ENCODE measurements at places on chromosomes 3 and 15.

DNA sequence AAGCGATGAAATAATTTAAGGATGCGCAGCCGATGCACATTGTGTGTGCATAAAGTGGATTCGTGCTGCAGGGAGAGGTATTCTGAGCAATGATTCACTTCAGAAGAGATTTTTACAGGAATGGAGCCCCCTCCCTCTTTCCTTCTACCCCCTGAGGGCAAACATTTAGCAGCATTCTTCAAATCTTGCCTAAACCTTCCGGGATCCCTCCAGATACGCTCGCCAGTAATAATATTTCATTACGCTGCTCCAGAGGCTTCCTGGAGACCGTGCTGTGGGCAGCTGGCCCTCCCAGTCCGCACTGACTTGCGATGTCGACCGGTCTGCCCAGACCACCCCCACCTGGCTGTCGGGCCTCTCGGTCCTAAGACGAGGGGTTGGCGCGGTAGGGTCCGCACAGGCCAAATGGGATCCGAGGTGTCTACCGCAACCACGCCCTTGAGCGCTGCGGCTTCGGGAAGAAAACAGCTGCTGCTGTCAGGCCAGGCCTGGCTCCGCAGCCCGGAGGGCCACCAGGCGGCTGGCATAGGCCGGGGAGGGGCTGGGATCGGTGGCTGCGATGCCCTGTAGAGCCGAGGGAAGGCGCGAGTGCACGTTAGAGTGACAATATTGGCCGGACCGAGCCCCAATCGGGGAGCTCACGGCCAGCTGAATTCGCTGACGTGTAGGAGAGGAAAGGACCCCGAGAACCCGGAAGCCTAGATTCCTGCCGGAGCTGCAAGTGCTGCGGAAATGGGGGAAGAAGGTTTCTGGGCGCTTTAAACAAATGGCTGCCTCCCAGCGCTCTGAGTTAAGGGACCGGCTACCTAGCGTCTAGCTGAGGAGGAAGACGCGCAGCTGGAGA, 14.3 kb downstream of the ZIC4 start:
- no peak for DNase-seq

- no peak for DNase-seq
These were observed 25.0 kb downstream of the LIPH start for GRCh38 chr3:185527364-185527763.

- no peak for DNase-seq
These were observed 130.6 kb downstream of the IGF1R start for GRCh38 chr15:98778960-98779359.

GRCh38 chr3:68787106-68787626, 145.2 kb downstream of the TAFA4 start:
- DNase-seq = no peak

GRCh38 chr3:124759666-124760401, 29.6 kb downstream of the UMPS start:
- no peak for DNase-seq

DNA sequence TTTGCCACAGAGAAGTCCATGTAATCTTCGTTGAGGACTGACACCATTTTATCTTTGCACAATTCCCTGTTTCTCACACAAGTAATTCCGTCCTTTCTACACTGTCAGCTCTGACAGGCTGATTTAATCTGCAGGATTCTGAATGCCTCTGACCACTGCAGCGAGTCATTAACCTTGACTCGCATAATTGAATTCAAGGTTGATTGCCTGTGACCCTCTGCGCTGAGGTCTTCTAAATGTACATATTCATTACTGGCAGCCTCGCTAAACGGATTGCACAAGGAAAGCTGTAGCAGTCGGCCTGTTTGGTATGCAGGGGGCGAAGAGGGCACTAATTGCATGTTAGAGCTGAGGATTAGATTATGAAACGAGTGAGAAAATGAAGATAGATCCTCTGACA, 147.8 kb downstream of the SHOX2 start:
- no peak for DNase-seq

- DNase-seq = peak; percentile 57
These were observed 49.8 kb downstream of the DCLK3 start for GRCh38 chr3:36714343-36715086.

DNA sequence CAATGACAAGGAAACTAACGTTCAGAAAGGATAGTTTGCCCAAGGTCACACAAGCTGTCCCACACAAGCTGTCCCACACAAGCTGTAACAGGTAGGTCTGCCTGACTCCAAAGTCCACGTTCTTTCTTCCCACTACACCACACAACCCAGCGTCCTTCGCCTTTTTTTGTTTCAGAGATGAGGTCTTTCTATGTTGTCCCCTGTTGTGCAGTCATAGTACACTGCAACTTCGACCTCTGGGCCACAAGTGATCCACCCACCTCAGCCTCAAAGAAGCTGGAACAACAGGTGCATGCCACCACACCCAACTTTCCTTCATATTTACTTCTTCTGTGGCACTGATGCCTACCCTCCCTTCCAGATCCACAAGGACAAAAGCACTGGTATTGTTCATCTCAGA, 21.4 kb downstream of the MB21D2 start:
- no peak for DNase-seq

DNA sequence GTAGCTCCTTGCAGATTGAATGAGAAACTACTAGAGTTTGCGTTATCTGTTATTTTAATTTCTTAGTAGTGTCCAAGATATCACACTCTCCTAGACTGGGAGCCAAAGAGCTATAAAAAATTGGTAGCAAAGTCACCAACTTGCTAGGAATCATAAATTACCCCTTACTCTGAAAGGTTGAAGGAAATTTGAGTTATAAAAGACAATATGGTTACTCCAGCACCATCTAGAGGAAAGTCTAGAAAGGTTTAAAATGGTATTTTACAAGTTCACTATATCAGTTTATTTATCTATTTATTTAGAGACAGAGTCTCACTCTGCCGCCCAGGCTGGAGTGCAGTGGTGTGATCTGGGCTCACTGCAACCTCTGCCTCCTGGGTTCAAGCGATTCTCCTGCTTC, 121.6 kb downstream of the RBPMS2 start:
- no peak for DNase-seq

GRCh38 chr3:45992133-45992729, 3.4 kb downstream of the FYCO1 start:
- no peak for DNase-seq

DNA sequence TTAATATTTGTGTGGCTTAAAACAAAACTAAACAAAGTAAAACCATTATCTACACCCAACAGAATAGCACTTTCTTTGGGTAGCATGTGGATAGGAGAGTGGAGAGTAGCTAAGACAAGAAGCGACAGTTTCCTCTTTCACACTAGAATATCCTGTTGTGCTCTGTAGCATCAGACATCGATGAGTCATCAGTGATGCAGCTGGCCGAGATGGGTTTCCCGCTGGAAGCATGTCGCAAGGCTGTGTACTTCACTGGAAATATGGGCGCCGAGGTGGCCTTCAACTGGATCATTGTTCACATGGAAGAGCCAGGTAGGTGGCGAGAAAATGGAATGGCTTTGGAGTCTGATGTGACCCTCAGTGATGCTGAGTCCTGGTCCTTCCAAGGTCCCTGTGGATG, 108.1 kb downstream of the USP13 start:
- peak; percentile 37 for DNase-seq

DNA sequence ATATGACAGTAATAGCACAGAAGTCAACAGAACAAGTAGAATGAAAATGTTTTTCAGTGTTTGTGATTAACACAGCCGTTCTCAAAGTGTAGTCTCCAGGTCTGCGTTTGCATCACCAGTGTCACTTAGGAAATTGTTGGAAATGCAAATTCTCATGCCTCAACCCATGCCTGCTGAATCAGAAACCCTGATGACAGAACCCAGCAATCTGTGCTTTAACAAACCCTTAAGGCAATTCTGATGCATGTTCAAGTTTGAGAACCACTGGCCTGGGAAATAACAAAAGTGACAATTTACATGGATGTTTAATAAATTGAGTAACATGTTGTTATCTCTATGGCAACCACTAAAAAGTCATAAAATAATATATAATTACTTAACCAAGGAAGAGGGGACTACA, 103.1 kb upstream of the ATP11B start:
- no peak for DNase-seq

GRCh38 chr15:67601073-67601472, 58.6 kb downstream of the MAP2K5 start:
- no peak for DNase-seq

DNA sequence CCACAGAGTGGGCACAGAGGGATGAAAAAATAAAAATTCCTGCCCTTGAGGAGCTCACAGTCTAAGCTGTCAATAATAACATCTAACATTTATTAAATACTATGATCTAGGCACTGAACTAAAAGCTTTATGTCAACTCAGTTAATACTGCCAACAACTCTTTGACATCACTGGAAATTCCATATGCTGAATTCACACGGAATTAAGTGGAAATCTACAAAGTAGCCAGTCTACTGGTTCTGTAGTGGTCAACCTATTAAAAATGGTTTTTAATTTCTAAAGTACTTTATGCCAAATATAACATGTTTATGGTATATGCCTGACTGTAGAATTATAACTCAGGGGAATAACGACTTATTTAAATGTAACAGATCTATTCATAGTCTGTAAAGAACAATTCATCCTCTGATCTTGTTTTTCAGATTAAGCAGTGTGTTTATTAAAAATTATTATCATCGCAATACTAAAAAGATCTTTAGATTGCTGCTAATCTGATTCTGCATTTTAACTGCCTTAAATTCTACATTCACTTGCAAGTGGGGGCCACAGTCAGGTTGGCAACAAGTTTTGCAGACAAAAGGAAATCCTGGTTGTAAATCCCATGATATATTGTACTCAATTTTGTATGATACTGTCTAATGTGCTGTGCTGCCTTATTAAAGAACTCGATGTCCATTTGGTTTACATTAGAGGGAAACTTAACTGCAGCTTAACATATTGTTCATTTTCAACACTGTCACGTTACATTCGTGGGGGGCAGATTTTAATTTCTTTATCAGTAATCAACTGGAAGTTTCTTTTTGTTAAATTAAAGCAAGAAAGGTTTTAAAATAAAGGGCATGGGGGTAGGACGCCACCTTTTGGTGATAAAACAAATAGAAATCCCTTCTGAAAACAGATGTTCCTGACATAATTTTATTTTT, 2.6 kb upstream of the FOXP1 start:
- peak; percentile 18 for DNase-seq

DNA sequence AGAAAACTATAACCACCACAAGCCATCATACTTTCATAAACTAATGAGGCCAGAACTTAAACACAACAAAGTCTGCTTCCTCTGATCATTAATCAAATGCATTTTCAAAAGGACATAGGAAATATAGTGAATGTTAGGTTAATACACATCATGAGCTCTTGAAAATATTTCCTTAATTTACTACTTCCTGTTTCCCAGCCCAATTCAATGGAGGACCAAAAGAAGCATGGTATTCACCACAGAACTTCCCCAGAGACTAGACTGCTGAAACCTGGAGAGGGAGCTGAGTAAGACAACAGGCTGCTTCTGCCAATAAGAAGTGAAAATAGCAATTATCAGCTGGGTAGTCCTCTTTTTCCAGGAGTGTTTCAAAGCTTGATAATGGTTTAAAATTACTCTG, 250.3 kb downstream of the ULK4 start:
- peak; percentile 18 for DNase-seq

DNA sequence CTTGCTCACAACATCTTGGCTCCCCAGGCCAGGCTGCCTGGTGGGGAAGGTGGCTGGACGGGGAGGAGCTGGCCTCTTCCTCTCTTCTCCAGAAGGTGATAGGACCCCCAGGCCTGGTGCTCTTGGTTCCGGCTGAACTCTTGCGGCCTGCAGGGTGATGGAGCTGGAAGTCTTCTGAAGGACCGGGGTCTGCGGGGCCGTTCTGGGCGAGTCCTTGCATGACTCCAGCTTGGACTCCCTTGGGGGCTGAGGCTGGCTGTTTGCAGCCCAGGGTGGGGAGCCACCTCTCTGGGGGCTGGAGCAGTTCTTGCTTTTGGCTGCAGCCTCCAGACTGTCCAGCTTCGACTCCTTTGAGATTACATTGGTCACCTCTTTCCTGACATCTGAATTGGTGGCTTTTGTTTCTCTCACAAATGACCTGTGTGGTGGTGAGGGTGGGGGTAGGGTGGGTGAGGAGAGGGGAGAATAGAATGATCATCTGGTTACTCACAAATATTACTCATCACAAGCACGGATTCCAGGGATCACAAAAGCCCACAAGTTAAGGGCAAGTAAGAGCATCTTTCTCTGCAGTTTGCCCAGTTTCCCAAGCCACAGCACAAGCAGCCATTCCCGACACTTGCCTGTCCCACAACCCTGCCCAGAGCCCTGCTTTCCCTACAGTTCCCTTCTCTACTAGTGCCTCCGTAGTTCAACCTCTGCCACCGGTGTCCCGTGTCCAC, 149.1 kb upstream of the HACD2 start:
- DNase-seq = no peak

DNA sequence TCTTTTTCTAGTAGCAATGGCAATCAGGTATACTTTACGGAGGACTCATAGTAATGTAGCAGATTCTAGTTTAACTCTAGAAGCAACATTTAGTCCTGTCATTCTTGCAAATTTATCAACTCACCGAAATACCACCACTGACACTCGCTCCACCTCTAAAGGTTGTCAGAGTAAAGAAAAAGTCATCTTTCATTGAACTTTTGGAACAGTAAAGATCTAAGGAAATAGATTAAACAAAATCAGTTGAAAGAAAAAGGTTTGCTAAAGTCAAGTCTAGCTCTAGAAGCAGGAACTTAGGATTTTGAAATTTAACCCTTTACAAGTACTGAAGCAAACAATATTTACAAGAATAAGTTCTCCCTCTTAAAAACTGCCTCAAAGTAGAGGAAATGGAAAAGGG, 8.7 kb downstream of the ATP8B4 start:
- DNase-seq = no peak

- DNase-seq = peak; percentile 45
These were observed 17.2 kb downstream of the MKRN2 start for GRCh38 chr3:12574131-12574530.

DNA sequence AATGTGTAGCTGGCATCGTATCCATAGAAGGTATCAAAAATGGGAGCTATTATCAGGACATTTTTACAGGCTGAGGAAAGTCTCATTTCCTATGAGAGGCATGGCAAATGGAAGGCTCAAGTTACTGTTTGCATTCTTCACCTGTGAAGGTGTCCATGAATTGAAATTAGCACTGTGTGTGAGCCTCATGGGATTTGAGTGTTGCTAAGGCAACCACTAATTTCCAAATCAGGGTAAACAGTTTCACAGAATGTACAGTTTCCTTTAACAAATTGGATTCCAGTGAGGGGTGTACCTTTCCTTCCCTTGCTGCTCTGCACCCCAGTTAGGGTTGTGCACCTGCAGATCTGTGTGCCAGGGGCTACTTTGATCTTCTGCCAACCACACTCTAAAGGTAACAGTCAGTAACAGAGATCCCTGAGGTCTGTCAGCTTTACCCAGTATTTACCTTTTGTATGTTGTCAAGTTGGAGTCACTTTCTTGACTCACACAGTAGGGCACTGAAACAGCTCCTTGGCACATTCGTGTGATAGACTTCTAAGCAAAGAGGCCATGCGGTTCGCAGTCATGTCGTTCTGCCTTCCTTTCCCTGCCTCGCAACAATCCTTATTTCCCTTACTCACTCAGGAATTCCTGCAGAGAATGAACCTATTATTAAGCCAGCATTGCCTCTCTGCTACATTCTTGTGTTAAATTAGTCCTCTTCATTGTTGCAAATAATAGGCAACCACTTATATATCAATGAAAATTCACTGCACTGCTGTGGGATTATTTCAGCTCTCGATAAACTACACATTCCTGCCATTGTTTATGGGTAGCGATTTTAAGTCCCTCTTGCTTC, 129.8 kb upstream of the GBE1 start:
- no peak for DNase-seq
